ENCODE measurements at places on chromosomes 4 and X. TPM values are rescaled to one million over a fixed set of nuclear protein-coding genes. Genes with fewer than 3 reads are reported as not detected.

The MAGEA11 gene
- not detected for total RNA-seq

The ANAPC10 gene
- total RNA-seq: 23.5 TPM

The CPLX1 gene
- total RNA-seq: 0.37 TPM

The FAM149A gene
- total RNA-seq: 0.42 TPM

The APOOL gene
- 24.1 TPM for total RNA-seq

The PLP1 gene
- total RNA-seq: not detected

The RBMXL3 gene
- total RNA-seq: not detected
